ENCODE measurements at places on chromosomes 5 and 9.

GRCh38 chr5:160285316-160285715 lies 27.0 kb downstream of the CCNJL start:
- no peak for DNase-seq

DNA sequence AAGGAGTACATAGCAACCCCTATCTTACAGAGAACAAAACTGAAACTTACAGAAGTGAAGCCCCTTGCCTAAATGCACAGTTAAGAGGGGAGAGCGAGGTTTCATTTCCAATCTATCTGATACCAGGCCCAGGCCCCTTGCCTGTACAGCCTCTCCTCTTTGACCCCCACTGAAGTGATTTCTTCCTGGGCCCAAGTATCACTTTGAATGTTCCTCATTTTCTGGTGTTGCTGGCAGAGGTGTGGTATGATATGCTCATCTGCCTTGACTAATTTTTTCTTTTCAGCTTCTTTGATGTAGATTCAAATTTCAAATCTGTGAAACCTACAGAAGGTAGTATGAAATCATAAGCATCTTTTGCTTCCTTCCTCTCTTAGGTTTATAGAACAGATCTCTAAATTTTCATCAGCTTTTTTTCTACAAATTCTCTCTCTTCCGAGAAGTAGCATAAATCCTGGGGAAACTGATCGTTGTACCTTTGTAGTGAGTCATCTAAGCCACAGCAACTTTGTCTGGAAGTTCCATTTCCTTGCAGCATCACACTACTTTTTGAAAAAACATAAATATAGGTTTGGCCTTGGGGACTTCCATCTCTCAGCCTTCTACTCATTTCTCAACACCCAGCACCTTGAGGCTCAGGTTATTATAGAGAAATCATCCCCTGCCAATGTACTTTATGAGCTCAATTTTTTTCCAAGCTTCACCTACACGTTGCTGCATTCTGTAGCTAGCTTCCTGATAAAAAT lies 402.4 kb upstream of the PTGER4 start:
- no peak for DNase-seq

DNA sequence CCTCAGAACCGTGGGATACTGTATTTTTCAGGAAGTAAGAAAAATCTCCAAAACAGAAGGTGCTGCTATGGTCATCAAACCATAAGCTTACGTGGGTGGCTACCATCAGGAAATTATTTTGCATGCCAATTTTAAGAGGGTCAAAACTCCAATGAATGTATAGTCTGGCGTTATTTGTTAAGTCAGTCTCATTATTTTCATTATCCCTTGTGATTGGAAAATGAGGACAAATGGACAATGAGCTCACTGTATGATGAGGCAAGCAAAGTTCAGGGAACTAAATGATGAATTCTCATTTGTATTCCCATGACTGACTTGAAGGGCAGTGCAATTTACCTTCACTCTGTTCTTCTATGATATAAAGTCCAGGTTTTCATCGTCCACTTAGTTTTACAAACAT lies 17.6 kb downstream of the PUM3 start:
- DNase-seq = no peak

- no peak for DNase-seq
These were observed 292.7 kb upstream of the RASA1 start for GRCh38 chr5:86974955-86975354.

- no peak for DNase-seq
These were observed 104.6 kb upstream of the SARDH start for GRCh38 chr9:133842721-133843227.

GRCh38 chr9:121557581-121558447 lies 58.2 kb upstream of the GGTA1 start:
- no peak for DNase-seq

- DNase-seq = no peak
These were observed 31.0 kb downstream of the HMHB1 start for GRCh38 chr5:143842920-143843319.

DNA sequence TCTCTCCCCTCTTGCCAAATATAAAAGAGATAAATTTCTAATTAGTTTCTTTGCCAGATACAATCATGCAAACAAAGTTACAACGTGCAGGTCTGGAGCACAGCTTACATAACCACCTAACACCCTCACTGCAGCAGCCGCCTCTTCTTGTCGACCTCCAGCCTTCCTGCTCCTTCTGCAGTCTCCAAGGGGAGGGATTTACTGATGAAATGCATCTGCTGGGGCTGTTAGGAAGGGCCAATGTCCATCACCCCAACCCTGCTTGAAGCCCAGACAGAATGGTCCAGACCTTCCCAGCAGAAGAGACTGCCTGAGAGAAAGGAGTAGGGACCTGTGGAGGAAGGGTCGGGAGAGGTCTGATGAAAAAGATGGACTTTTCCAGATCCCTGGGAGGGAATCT lies 15.2 kb downstream of the KCNV2 start:
- DNase-seq = no peak

DNA sequence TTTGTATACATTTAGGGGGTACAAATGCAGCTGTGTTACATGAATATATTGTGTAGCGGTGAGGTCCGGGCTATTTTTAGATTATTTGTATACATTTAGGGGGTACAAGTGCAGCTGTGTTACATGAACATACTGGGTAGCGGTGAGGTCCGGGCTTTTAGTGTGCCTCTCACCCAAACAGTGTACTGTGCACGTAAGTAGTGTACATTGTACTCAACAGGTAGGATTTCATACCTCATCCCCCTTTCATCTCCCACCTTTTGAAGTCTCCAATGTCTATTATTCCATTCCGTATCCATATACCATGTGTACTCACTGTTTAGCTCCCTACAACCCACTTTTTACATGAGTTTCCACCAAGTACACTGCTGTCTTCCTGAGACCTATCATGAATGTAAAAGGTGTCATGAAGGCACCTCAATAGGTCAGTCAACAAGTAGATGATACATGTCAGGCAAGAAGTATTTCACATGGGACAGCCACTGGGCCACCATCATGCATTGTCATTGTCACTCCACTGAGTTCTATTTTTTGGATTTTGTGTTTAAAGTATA lies 27.7 kb downstream of the SKP1 start:
- no peak for DNase-seq

- no peak for DNase-seq
These were observed 1.9 kb downstream of the RASEF start for GRCh38 chr9:83061036-83061435.

GRCh38 chr5:14675865-14676300 lies 11.4 kb downstream of the OTULIN start:
- DNase-seq = no peak

DNA sequence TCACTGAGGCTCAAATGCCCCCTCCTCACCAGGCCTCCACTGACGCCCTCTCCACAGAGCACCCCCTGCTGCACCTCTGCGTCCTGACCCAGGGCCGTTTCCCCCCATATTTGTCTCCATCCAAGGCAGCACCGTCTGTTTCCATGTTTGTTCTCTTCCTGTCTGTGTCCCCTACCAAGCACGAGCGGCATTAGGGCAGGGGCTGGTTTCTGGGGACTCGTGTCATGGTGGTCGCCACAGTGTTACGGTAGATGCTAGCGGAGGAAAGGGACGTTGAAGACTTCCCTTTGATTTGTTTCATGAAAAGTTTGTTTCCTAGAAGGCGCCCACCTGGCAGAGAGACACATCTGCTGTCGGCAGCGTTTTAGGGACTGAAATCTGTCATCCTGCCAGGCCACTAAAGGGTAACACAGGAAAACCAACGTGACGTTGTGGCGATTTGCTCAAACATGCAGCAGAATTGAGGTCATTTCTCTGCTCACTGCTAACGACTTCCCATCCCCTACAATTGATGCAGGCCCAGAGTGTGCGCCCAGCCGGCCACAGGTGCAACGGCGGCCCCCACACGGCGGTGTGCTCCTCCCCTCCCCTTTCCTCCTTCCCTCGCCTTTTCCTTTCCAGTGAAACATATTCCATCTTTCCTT lies 79.3 kb upstream of the IRX4 start:
- DNase-seq = no peak

- DNase-seq = no peak
These were observed 6.4 kb upstream of the MEF2C start for GRCh38 chr5:88889189-88890069.

DNA sequence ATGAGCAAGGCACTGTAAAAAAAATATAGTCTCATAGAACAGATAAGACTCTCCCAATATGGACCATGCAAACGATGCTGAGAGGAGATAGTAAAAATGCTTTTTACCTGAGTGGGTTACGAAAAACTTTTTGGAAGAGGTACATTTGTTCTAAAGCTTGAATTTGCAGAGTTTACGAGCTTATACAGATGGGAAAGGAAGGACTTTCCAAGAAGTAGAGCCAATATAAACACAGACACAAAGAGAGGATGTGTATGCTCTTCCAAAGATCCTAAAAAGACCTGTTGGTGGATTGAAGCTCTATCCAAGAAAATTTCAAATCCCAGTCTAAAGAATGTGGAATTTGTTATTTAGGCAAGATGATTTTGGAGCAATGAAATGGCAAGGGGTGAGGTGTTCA lies 127.1 kb upstream of the SLCO6A1 start:
- no peak for DNase-seq

DNA sequence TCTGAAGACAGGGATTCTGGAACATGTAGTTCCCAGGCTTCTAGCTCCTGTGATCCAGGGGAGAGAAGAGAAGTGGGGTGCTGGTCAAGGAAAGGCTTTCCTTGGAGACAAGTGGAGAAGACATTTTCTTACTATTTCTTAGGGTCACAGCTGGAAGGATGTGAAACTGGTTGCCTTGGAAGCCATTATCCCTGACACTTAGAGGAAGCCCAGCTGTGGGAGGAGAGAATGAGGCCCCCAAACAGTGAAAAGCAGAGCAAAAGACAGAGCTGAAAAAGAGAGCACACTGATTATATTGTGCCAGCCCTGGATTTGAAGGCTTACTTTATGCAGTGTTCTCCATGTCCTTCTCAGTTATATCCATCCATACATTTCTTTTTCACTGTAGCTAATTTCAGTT lies 17.5 kb upstream of the SHB start:
- no peak for DNase-seq

- no peak for DNase-seq
These were observed 20.7 kb upstream of the SLC1A3 start for GRCh38 chr5:36585701-36586100.

GRCh38 chr5:37436146-37436934 lies 57.2 kb downstream of the WDR70 start:
- no peak for DNase-seq

All from activated CD8-positive, alpha-beta memory T cell treated with anti-CD3 and anti-CD28 coated beads, Interleukin-2, amount 50 U/mL, for 4 hours (primary cell).